ENCODE measurements at places on chromosomes 16 and 17.

- DNase-seq = no peak
Measured at GRCh38 chr16:30104492-30104891, 8.5 kb upstream of the YPEL3 start.

- no peak for DNase-seq
Measured at GRCh38 chr17:51814521-51814920, 344.0 kb downstream of the CA10 start.

DNA sequence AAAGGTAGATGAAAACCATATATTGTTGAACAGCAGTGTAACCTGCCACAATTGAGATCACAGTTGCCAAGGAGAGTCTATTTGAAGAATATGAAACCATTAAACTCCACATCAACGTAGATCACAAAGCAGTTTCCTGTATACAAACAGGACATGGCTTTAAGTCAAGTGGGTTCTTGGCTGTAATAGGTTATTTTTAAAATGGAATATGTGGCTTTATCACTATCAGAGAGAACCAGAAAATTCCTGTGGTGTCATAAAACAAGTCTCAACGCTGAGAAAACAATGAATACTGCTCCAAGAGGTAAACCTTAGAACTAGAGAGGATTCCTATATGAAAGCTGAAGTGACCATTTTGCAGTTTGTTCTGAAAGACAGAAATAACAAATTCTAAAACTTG is 999.7 kb downstream of the CDH11 start:
- no peak for DNase-seq

- no peak for DNase-seq
Measured at GRCh38 chr16:85136213-85136701, 24.0 kb upstream of the CIBAR2 start.

- no peak for DNase-seq
Measured at GRCh38 chr17:82640036-82640435, 8.2 kb downstream of the WDR45B start.

GRCh38 chr16:78563905-78564304 is 464.5 kb downstream of the WWOX start:
- DNase-seq = no peak

GRCh38 chr17:72439893-72440502 is 319.2 kb downstream of the SOX9 start:
- no peak for DNase-seq

GRCh38 chr16:78450255-78450654 is 350.8 kb downstream of the WWOX start:
- no peak for DNase-seq
